Stimulated activated CD8-positive, alpha-beta memory T cell treated with anti-CD3 and anti-CD28 coated beads, Interleukin-2, amount 100 ng/mL, for 48 hours (primary cell): ENCODE measurements at places on chromosomes 5 and 9.
A peak's percentile ranks its signal among the peaks of the same experiment; 100 is the strongest.

DNA sequence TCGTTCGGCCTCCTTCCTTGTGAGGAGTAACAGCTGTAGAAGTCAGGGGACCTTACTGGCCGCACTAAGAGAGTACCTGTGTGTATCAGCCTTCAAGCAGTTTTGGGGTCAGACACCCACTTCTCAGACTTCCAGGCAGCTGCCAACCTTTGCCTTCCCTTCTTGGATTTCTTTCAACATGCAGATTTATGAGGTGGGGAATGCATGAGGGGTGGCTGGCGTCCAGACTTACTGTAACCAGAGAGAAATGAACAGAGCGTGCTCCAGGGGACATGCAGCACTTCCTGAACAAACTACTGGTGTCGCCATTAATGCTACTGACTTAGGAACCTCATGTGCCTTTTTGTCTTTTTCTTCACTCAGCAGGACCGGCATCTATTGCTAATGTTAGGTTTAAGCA, 46.7 kb downstream of the INSYN2B start:
- DNase-seq = no peak

GRCh38 chr9:122402403-122402871, 31.6 kb downstream of the PTGS1 start:
- peak; percentile 11 for DNase-seq

- no peak for DNase-seq
Measured at GRCh38 chr5:144971108-144971850, 800.6 kb downstream of the KCTD16 start.

DNA sequence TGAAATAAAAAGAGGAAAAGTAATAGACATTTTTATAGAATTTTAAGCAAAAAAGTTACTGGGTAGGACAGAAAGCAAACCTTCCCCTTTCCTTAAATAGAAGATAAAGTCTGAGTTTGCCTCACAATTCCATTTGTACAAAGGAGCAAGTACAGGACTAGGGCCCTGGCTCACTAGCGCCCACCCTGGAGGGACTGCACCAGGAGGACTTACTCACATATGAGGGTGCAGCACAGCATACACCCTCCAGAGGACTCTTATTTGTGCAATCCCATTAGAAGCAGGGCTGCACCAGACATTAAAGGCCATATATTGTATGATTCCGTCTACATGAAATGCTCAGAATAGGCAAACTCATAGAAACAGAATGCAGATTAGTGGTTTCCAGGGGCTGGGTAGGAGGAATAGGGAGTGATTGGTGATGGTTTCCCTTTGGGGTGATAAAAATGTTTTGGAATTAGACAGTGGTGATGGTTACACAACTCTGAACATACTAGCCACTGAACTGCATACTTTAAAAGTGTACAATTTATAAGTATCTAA, 4.5 kb downstream of the REEP5 start:
- DNase-seq = no peak

DNA sequence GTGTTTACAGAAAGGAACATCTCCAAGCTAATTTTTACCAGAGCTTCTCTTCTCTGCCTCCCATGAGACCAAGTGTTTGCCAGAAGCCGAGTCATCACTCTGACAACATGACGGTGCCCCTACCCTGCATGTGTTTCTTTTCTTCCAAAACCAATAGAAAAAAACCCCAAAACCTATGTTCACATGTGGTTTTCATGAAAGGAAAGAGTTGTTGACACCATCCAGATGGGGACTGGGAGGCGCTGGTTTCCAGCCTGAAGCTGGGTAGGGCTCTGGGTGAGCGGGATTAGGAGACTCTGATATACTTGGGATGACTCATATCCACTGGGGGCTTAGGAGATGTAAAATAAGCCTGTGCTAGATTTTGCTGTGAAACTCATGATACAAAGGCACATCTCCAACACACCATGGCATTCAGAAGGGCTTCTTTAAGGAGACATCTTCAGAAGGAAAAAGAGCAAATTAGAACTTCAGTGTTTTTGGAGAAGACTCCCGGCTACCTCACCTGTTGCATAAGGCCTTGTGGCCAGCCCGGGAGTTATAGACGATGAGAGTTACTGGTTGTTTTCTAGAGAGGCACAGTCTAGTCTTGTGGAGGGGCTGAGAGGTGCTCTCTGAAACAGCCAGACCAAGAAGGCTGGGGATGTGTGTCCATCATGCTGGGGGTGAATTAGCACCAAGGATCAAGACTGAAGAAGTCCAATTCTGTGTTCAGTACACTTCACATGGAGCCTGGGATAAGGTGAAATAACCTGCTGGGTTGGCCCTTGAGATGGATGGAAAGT, 108.9 kb upstream of the LHFPL2 start:
- DNase-seq = no peak

DNA sequence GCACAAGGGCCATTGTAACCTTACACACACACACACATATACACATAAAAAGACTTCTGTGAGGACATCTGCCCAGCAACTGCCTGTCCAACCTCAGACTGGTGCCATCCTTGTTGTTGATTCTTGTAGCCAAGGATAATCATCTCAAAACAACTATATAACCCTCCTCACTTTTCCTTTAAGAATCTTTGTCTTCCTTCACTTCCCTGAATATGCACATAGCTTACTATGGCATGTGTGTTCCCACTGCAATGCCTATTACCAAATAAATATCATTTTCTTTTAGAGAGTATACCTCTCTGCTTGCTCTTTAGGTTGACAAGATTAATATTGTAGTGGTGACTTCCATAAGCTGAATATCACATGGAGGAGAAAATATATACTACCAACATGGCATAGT, 55.2 kb downstream of the APBA1 start:
- no peak for DNase-seq

GRCh38 chr5:42772265-42772993, 15.8 kb downstream of the CCDC152 start:
- DNase-seq = no peak
